Mesothelial cell of epicardium (in vitro differentiated cells): ENCODE measurements at places on chromosomes 3 and 15.

- no peak for DNase-seq
Measured at GRCh38 chr3:12141350-12141749, 17.4 kb downstream of the TIMP4 start.

GRCh38 chr15:68256675-68257450 is 20.7 kb upstream of the FEM1B start:
- DNase-seq: peak; percentile 88

DNA sequence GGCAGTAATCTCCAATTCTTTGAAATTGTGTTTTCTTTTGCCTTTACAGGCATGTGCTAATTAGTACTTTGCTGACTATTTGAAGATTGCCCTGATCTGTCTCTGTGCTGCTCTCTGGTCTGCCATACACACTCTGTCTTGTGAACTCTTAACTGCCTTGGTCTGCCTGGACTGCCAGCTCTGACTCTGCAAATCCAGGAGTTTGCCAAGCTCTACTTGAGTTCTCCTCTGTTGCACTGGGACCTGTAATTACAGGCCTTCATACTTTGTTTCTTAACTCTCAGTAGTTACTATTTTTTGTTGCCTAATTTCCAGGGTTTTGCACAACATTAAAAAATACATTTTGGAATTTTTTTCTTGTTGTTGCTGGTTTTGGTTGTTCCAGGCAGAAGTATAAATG is 155.0 kb downstream of the RSRC1 start:
- no peak for DNase-seq

GRCh38 chr15:66167854-66168253 is 85.7 kb downstream of the MEGF11 start:
- no peak for DNase-seq

DNA sequence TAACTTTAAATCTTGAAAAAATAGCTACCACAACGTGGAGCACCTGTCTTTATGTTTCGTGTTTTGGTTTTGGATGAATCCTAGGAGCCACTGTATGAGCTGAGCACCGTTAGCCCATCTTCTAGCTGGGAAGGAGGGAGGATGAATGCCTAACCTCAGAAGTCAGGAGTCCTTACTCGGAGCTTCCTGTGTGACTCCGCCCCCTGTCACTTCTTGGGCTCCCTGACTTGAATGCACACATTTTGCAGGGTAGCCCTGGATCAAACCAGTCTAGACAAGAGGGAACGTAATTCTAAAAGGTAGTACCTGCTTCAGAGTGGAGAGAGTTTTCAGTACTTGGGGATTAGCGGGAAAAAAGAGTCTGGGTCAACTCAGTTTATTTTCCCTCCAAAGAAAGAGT is 5.3 kb downstream of the GABRA5 start:
- no peak for DNase-seq

DNA sequence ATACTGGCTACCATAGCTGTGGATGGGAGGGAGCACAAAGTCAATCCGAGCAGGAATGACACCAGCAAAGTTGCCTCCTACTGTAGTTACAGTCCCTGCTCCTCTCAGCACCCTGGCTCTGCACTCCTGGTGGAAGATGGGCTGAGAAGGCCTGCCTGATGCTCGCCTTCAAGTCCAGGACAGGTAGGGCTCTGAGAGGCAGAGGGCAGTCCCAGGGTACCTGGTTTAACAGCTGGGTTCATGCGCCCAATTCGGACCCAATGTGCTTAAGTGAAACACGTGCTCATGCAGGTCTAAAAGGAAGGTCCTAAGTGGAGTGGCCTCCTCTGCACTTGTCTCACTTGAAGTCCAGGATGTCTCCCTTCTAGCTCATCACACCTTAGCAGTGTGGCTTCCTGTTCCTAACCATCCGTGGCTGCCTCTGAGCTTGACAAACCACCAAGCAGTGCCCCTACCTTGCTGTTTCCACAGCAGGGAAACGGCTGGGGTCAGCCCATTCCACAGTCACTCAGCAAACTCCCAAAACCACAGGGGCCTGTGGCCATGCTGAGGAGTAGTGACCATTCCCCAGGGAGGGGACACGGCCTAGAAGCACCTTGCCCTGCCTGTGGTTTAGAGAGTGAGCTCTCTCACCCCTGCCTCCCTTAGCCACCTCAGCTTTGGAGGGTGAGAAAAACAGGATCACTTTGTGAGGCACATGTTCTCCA is 3.9 kb upstream of the MUSTN1 start:
- DNase-seq: no peak

GRCh38 chr3:117630885-117631284 is 921.3 kb downstream of the TUSC7 start:
- no peak for DNase-seq
